ENCODE measurements at places on chromosomes 6 and 20.

DNA sequence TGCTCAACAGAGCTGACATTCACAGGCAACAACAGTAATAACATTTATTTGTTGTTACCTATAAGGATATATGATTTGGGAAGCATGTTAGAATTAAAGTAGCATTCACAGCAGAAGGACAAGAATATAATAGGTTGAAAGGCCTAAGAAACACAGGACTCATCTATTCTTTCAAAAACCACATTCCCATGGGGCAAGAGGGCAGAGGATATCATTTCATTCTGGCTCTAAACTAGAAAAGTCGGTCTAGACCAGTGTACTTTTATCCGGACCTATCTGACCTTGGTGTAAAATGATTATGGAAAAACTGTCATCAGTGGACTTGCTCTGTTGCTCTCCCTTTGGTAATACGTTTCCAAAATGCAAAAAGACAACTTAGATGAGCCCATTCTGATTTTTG is 914.7 kb upstream of the CITED2 start:
- no peak for DNase-seq

GRCh38 chr20:37846573-37846972 is 56.4 kb upstream of the VSTM2L start:
- DNase-seq: no peak

DNA sequence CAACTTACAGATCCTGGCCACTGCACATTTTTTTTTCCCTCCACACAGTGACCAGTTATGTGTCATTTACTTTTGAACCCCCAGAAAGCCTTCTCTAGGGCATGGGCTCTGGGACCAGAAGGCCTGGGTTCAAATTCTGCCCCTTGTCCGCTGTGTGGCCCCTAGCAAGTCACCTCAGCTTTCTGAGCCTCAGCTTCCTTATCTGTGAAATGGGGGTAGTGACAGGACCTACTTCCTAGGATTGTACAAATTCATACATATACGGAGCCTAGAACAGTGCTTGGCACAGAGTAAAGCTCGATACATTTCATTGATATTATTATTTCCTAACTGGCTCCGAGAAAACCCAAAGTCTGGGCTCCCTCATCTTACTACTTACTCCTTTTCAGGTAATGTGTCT is 1.6 kb downstream of the BPI start:
- no peak for DNase-seq

DNA sequence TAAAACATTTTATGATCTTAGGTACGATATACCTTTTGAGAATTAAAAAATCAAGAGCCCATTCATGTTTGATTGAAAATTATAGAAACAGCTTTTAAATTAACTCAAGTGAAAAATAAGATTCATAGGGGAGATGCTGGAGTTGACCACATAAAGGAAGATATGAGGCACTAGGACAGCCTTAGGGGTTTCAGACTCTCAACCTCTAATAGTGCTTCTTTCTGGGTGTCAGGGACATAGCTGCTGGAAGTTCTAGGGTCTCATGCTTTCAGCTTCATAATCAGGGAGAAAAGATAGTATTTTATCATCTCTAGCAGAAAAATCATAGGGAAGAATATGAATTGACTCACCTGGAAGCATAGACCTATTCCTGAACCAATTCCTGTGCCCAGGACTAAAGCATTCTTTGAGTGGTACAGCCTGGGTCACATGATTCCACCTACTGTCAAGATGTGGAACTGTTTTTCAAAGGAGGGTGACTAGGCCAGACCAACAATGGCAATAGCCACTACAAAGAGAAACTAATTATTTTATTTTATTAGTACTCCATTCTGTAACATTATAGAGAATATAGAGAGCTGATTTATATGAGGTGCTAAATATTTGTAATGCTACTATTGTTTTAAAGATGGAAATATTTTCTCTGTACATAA is 27.8 kb upstream of the CENPW start:
- DNase-seq: no peak

GRCh38 chr6:42961020-42961470 is 491 bp downstream of the GNMT start:
- no peak for DNase-seq

- no peak for DNase-seq
These were observed 98.7 kb downstream of the SHLD1 start for GRCh38 chr20:5848711-5849505.

- DNase-seq: no peak
These were observed 97.9 kb downstream of the MAFB start for GRCh38 chr20:40591119-40591518.

DNA sequence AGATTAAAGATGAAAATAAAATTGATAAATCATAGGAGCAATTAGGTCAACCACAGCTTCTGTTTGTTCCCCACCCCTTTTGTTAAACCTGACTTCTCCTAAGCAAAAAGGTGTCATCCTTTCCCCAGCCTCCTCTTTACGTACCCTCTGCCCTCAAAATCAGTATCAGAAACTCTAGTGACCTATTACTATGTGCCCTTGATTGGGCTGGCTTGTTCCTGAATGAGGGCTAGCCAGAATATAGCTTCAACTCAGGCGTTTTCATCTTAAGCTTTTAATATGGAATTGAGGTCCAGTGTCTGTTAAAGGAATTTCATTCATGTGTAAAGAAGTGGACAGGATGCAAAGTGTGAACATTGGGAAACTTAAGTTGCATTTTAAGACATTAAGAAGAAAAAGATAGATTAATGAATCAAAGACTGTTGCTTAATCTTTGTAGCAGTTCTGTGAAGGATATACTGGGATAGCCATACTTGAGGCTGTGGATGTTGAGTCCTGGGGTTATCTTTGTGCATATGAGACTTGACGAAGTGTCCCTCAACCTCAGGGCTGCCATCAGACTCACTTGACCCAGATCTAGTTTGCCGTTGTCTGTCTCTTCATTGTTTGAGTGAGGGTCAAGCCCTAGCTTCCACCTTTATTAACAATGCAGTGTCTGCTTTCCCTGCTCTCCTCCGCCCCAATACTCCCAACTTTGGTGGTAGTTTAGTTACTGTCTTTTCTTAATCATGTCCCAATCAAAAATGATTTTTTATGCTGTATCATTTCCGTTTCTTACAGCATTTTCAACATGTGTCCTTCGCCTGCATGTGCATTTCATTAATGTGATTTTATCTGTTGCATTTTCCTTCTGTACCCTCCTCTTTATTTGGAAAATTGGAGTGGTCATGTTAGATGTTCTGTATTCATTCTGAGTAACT is 1.9 kb downstream of the TBPL1 start:
- no peak for DNase-seq

GRCh38 chr6:70327036-70327435 is 24.2 kb upstream of the COL9A1 start:
- no peak for DNase-seq

DNA sequence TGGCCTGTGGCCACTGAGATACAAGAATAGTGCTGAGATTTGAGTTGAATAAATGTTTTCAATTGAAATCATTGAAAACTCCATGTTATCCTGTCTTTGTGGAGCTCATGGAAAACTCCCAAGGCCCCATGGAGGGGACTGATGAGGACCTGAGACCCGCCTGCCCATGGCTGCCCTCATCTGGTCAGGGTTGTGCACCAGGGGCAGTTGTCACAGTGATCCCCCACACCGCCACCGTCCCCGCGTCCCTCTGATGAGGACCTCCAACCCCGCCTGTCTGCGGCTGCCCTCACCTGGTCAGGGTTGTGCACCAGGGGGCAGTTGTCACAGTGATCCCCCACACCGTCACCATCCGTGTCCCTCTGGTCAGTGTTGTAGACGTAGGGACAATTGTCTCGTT is 27.8 kb downstream of the THBS2 start:
- DNase-seq: no peak

DNA sequence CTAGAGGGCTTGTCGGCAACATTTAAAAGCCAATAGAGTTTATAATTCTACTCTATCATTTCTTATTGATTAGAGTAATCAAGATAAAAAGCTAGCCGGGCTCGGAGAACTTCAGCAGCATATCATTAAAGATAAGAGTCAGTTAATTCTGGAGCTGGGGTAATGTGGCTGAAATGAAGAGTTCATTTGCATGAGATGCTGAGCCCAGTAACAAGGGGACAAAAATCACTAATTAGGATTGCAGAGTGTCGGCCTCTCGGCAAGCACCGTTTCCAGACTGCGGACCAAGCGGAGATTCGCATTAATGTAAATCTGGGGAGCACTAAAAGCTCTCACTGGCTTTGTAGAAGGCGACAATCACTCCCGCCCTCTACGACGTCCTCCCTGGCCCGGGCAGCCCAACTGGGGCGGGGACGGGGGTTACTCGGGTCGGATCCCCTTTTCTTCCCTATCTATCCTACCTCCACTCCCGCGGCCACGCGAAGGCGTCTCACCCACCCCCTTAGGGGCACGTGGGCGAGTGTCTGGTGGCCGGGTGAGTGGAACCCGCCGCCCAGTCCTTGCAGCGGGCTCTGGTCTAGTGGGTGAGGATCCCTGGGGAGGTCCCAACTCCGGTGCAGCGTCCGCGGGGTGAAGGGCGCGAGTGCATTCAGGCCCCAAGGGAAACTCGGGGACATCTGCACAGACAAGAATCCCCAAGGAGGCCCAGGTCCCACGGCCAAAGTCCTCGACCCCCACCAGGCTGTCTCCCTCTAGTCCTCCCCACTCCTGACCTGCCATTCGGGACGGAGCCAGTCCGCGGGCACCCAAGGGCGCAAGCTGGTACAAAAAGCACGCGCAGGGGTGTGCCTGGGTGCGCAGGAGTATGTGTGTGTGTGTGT is 42.2 kb upstream of the OSTM1 start:
- no peak for DNase-seq

DNA sequence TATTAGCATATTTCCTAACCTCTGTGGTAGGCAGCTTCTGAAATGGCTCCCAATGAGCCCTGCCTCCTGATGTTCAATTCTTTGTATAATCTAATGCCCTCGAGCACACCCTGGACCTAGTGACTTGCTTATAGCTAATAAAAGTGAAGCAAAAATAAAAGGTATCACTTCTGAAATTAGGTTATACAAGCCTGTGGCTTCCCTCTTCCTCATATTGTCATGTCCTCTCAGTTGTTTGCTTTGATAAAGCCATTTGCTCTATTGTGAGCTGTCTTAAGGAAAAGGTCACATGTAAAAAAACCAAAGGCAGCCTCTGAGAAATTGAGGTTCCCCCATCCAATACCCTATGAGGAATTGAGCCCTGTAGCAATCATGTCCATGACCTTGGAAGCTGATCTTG is 442.1 kb upstream of the ADGRB3 start:
- no peak for DNase-seq

DNA sequence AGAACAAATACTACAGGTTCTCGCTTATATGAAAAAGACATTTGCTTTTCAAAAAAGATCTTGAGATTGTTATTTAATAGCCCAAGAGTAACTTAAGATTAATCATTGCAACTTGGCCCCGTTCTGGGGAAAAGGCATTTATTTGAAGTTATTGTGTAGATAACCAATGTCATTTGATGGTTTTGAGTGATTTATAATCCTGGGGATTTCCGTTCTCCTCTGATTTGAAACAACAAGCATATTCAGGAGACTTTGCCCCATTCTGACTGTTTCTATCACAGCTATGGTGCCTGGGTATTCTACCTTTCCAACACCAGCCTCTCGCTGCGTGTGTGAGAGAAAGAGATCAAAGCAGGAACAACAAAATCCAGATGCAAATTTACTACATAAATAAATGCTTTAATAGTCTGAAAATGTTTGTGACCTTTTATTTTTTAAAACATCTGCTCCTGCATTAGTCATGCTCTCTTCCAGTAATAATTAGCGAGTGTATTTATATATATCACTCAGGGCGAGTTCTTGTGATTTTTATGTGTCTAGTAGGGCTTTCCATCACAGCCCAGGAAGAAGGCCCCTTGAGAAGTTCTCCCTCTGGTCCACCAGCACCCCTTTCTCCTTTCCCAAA is 197.9 kb upstream of the FOXQ1 start:
- no peak for DNase-seq

DNA sequence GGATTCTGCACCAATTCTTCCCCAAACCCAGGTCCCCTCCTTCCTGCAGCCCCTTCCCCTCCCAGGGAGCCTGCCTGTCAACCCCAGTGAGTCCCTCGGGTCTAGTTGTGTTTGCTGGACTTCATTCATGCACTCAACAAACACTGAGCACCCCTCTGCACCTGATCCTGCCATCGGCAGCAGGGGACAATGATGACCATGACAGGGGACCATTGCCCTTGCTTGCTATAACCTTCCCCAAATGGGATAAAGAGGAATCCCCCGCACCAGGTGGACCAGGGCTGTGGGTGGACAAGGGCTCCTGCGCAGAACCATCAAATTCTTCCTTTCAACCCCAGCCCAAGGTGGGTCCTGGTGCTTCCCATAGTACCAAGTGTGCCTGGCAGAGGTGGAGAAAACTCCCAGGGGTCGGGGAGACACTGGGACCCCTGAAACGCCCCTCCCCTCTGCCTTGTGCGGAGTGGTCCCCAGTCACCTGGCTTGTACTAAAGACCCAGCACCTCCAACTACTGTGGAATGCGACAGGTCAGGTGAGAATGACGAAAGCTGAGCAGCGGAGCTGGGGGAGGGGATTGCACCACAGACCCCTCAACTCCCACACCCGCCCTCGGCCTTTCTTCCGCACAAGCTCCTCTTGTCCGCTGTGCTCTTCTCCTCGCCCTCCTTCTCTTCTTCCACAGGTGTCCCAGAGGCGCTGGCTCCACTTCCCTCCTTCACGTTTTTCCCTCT is 119.9 kb upstream of the ZNF217 start:
- no peak for DNase-seq

GRCh38 chr6:169494038-169494437 is 207.8 kb downstream of the WDR27 start:
- DNase-seq: no peak

DNA sequence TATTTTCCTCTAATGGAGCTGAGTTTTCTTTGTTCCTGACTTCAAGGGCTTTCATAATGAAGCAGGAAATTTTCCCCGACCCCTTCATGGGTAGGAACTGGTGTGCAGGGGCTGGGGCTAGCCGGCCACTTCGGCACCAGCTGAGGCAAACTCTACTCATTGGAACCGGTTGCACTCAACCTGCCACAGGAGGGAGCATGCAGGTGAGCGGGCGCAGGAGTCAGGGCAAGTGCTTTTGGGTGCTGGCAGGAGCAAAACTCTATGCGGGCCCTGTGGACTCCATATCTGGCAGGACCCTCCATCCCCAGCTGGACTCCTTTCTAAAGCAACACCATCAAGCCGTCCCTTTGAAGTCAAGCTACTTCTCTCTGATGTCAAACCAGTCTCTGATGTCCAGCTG is 244.2 kb downstream of the EPM2A start:
- DNase-seq: no peak

- no peak for DNase-seq
These were observed 127.6 kb upstream of the PMEPA1 start for GRCh38 chr20:57837208-57838035.

GRCh38 chr20:33209789-33210188 is 7.4 kb upstream of the BPIFA3 start:
- DNase-seq: no peak

DNA sequence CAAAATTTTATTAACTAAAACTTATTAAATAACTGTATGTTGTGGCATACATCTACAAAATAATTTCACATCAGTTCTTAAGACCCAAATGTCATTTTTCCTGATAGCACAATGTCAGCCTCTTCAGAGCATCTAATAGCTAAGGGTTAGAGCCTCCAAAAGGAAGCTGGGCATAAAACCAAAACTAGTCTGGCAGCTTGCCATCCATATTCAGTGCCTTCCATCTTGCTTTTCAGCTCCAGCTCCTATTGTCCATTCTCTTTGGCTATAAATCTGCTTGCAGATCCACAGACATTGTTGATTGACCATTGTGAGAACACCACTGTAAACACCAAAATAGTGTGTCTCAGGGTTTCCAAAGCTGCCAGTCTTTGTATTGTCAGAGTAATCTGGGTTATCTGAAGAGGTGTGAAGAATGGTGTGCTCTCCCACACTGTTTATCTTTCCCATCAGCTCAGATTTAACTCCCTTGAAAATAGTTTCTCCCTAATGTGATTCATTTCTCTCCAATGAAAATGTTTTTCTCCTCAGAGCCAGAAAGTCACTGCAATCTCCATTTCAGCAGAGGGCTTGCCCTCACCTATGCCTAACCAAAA is 154.8 kb upstream of the KCNQ5 start:
- no peak for DNase-seq

Measured in stimulated activated CD8-positive, alpha-beta memory T cell treated with anti-CD3 and anti-CD28 coated beads, Interleukin-7, amount 100 ng/mL, for 1 hour (primary cell).